ENCODE measurements at places on chromosomes 1 and 21. TPM values are rescaled to one million over a fixed set of nuclear protein-coding genes. Genes with fewer than 3 reads are reported as not detected.

LBR gene
- total RNA-seq, result 93.9 TPM

CD48 gene
- total RNA-seq, result not detected

SEC16B gene
- total RNA-seq, result 0.93 TPM

RIMS3 gene
- 126 TPM for total RNA-seq

CLDN14 gene
- not detected for total RNA-seq
